Chondrocyte (in vitro differentiated cells): ENCODE measurements at places on chromosomes 6 and 20.

- no peaks in the 10 kb centered on the region for H3K27me3 ChIP-seq
- peaks cover 10% of the 10 kb centered on the region for H3K4me1 ChIP-seq
- H3K27ac ChIP-seq = no peak overlapping the region
- H3K36me3 ChIP-seq = no peaks in the 10 kb centered on the region
- H3K4me3 ChIP-seq = no peak overlapping the region
Observed at GRCh38 chr20:53081916-53082863, 110.0 kb downstream of the TSHZ2 start.

DNA sequence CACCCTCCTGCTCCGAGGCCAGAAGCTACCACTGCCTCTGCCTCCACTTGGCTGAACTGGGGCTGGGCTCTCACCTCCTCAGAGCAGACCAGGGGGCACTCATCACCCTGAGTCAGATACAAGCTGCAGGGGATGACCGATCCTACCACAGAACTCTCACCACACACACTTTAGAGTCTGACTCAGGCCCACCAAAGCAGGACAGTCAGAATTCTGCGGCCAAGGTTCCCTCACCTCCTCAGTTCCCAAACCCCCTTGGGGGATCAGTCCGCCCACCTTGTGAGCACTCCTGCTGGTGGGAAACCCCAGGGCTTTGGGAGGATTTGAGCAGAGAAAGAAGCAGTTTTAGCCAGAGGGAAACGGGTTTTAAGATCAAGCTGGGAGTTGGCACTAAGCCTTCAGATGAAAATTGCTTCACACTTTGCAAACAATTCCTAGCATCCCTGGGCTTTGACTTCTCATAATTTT lies 587.8 kb upstream of the JAG1 start:
- H3K36me3 ChIP-seq = peaks cover 2% of the 10 kb centered on the region
- peak; percentile 70 for DNase-seq
- no peaks in the 10 kb centered on the region for H3K27me3 ChIP-seq
- H3K4me1 ChIP-seq = peaks cover 44% of the 10 kb centered on the region

- H3K27ac ChIP-seq = no peak overlapping the region
- no peaks in the 10 kb centered on the region for H3K36me3 ChIP-seq
- H3K27me3 ChIP-seq = peaks cover 18% of the 10 kb centered on the region
- no peaks in the 10 kb centered on the region for H3K4me1 ChIP-seq
- no peak overlapping the region for H3K4me3 ChIP-seq
Observed at GRCh38 chr6:87104667-87105066, 9.8 kb upstream of the CGA start.

DNA sequence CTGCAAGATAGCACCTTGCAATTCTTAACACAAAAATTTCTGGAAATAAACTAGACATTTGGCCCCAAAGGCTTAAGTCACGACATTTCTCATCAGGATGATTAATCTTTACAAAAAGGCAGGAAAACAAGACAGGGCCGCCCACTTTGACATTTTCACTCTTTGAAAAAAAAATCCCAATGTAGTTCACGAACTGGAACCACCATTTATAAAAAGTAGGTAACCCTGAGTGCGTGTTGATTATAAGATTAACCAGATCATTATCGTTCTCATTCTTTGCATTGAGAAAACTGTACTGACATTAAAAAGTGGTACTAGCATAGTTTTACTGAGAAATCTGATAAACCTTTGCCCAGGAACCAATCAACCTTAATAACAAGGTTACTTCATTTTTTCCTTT lies 108.8 kb downstream of the HUS1B start:
- H3K27me3 ChIP-seq = no peaks in the 10 kb centered on the region
- H3K36me3 ChIP-seq = peaks cover 22% of the 10 kb centered on the region
- H3K4me3 ChIP-seq = no peak overlapping the region
